Central memory CD4-positive, alpha-beta T cell (primary cell): ENCODE measurements at places on chromosomes 6 and 20.

- DNase-seq, result no peak
These were observed 46.1 kb downstream of the MYH7B start for GRCh38 chr20:35001596-35002362.

- no peak for DNase-seq
These were observed 50.4 kb upstream of the NEDD9 start for GRCh38 chr6:11282875-11283274.

DNA sequence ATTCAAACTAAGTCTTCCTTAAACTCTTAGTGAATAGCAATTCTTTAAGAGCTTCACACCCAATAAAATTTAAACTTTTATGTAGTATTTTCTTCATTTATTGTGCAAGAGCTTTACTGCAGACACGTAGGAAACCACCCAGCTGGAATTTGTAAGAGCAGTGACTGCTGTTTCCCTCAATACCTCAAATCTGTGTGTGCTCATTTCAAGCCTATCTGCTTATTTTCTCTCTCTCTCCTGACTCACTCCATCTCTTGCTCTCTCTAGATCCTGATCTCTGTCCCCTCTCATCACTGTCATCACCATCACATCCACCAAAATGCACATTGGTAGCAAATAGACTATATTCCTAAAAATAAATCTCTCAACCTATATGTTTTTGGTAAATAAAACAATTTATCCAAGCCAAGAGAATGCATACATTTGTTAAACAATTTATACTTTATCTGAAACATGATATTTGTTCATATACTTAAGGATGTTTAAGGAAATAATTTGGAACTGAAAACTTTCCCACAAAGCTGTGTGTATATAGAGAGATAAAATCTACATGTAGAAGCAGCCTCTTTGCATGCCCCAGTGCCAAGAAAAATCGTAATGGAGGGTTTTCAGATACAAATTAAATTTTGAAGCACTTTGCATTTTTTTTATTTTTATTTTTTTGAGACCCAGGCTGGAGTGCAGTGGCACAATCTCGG is 273.0 kb downstream of the TFAP2A start:
- DNase-seq, result no peak

GRCh38 chr6:46048646-46049297 is 33.1 kb upstream of the CLIC5 start:
- no peak for DNase-seq

GRCh38 chr6:100845676-100846075 is 35.5 kb downstream of the ASCC3 start:
- DNase-seq, result no peak

GRCh38 chr20:9349249-9349648 is 165.1 kb upstream of the LAMP5 start:
- DNase-seq, result no peak

DNA sequence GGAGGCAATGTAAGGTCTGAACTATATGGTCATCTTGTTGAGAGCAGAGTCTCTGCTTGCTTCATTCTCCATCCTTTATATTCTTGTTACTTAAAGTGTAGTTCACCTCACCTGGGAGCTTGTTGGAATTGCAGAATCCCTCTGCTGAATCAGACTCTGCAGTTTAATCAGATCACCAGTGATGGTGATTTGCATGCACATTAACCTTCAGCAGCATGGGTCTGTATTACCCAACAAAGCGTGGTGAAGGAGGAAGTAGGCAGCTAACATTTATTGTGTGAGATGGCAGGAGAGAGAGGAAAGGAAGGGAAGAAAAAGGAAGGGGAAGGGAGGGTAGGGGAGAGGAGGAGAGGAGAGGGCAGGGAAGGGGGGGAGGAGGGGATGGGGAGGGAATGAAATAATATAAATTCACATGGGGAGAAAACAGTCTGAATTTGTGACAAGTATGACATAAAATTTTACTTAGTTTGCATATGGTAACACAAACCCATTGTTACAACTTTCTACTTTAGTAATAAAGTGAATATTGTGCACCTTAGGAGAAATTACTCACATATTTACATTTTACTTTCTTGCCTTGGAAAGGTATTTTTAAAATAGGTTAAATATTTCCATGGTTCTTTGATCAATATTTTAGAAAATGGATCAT is 740.7 kb downstream of the DHX35 start:
- no peak for DNase-seq

- no peak for DNase-seq
These were observed 73.4 kb upstream of the SIM1 start for GRCh38 chr6:100538086-100538485.

- DNase-seq, result no peak
These were observed 40.2 kb upstream of the PHACTR3 start for GRCh38 chr20:59564171-59564570.

DNA sequence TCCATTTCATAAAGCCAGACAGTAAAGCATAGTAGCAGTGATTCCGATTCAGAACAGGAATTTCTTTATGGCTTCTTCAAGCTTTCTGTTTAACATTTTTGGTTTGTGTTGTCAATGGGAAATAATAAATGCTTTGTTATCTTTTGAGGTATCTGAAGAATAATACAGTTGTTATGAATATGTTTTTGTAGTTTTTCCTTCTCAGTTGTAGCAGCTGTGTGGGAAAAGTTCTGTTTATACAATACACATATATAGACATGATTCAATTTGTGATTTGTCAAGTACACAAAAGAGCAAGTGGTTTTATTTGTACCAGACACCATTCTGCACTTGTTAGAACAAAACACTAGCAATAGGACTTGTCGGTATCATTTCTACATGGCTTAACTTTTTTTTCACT is 96.6 kb downstream of the CDYL start:
- no peak for DNase-seq
